ENCODE measurements at places on chromosomes 2 and 18.

DNA sequence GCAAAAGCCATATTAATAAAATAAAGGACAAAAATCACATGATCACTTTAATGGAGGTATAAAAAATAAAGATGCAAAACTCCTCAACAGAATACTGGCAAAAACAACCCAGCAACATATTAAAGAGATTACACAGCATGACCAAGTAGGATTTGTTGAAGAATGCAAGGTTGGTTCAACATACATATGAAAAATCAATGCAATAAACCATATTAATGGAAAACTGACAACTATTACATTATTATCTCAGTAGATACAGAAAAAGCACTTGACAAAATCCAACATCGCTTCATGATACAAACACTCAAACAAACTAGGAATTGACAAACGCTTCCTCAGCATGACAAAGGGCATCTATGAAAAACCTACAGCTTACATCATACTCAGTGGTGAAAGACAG, 76.7 kb downstream of the CRACDL start:
- no peak for DNase-seq

DNA sequence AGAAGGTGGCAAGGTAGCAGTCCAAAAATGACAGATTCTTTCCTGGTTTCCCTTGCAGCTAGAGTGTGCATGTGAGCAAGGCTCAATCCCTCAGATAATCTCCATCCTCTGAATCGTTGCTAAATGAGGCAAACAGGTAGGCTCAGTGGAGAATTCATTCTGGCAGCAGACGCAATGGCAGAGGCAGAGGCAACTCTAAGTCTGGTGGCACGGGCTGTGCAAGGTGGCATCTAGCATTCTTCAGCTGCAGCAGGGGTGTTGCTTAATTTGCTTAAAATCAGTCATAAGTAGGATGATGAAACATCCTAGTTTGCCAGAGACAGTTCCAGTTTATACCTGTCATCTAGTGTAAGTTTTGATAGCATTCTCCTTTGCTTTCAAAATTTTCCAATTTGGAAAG, 391.1 kb upstream of the MEX3C start:
- DNase-seq = no peak

GRCh38 chr2:212843409-212844199, 305.0 kb upstream of the ERBB4 start:
- no peak for DNase-seq

- DNase-seq = no peak
Measured at GRCh38 chr2:102551329-102552096, 67.8 kb upstream of the SLC9A2 start.

DNA sequence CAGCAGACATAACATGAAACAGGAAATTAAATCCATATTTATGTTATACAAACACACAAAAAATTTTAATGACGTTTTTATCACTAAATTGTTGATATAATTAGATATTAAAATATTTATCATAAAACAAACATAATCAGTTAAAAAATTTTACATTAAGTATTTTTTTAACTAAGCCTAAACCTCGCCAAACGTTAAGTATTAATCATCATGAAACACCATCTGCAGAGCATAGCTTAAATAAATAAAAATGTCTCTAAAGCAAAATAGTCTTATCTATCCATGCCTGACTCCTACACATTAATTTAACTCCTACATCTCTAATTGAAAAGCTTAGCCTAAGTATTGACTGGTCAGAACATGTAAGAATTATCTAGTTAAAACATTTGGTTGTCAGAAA, 271.6 kb upstream of the RND3 start:
- DNase-seq = no peak

GRCh38 chr2:205932861-205933260, 153.1 kb downstream of the INO80D start:
- DNase-seq = no peak

DNA sequence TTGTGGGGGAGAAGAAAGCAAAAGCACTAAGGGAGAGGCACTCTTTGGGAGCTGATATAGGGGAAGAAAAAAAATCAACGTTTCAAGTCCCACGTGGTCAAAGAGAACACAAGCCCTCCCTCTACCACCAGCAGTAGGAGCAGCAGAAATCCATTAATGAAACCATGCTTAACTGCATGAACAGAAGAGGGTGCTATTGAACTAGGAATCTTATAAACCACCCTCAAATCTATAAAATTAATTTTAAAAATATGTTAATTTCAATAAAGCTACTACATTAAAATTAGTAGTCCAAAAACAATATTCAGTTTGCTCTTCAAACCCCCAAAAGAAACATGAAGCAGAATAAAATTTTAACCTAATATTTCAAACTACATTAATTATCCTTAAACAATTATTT, 147.8 kb downstream of the TMEM18 start:
- no peak for DNase-seq

GRCh38 chr18:813172-814071, 1.4 kb upstream of the YES1 start:
- no peak for DNase-seq

- no peak for DNase-seq
Measured at GRCh38 chr18:78979730-78980278, at the start of gene SALL3. SALL3 (plus strand) TSS chr18:78979818; CDS start chr18:78980275, 457 bp downstream.

- DNase-seq = no peak
Measured at GRCh38 chr2:235556086-235556485, 62.2 kb downstream of the AGAP1 start.

GRCh38 chr2:238038203-238038602, 22.6 kb upstream of the SCLY start:
- DNase-seq = no peak

DNA sequence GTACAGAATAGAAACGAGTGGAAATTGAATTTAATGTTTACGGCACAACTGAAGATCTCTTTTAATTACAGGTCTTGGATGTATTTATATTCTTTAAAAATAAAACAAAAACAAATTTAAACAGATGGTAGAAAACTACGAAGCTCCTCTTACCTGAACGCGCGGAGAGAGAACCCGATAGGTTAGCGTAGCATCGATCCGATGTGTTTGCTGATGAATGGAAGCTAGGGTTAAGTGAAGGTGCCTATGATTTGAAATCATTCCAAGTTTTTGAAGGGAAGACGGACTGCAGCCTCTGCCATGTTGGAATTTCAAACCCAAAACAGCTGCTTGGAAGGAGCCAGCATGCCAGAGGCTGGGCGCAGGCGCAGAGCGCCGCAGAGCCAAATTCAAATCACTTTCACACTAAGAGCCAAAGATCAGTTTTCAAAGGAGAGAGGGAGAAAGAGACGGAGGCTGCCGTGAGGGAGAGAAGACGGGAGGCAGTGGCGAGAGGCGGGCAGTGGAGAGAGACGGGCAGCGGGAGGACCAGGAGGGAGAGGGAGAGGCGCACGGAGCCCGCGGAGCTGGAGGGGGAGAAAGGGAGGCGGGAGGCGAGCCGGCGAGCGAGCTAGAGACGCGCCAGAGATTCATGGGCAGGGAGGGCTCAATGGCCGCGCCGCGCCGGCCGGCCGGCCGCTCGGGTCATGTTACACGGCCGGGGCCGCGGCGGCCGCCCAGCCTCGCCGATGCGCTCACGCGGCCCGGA, at the start of gene FIGN:
TSS of gene FIGN (minus strand) at position 324 of the 748 bp plus-strand sequence. CDS start 1,081 bp downstream, outside the sequence.
- DNase-seq = peak; percentile 72

GRCh38 chr2:185473838-185474237, 264.8 kb upstream of the FSIP2 start:
- DNase-seq = no peak

- no peak for DNase-seq
Measured at GRCh38 chr18:24268784-24269550, 128.7 kb downstream of the OSBPL1A start.

DNA sequence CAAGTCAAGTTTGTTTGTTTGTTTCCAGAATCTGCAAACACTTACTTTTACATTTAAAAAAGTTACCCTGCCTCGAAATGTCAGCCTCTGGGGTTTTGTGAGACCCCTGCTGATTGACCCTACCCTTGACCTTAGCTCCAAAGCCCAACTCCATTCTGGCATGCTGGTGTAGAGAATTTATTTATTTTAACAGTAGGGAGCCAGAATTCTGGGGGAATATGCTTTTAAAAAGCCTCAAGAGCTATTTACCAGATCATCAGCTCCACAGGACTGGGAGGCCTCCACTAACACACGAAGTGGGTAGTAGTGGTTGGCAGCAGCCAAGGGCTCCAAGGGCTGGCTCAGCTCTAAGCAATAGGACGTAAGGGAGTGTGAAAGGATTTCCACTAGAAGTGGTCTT, 23.2 kb upstream of the GREB1L start:
- DNase-seq = no peak

DNA sequence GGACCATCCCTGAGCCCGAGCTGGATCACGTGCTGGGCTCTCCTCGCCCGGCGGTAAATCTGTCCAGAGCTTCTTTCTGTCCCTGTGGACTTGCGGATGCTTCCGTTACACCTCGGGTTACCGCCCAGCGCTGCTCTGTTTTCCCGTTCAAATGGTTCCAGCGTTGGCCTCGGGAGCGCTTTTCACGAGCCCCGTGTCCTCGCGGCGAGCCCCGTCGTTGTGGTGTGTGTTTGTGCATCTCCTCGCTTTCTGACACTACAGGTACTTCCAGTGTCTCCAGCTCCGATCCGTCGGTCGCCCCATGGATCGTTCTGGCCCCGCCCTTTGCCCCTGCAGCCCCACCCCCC, 77.4 kb downstream of the RTP5 start:
- DNase-seq = no peak

DNA sequence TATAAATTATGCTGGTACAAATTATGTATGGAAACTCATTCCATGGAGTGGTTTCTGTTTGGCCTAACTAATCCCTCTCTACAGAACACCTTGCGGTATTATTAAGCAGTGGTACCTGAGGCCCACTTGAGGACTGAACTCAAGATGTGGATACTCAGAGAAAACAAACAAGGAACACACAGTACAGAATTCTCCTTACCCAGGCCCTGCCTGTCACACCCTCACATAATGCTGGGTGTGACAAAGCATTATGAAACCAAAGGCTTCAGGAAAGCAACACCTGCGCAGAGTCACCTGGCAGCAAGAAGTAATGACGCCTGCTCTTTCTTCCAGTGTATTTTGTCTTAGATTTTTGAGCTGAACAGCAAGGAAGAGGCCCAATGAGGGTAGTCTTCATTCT, 264.7 kb downstream of the PAX3 start:
- no peak for DNase-seq

DNA sequence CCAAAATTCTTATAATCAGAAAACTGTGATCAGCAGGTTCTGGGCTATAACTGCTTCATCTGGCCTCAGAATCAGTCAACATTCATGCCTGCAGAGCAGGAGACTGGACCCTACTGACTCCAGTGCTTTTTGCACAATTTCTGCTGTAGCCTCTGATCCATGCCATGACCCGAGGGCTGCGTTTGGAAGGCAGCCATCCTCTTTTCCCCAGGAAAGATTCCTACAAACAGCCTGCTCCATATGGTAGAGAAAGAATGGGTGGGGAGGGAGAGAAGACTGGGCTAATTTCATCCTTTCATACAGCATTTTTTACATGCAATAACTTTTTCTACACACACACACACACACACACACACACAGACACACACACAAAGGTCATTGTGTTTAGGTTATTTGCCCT, 133.0 kb upstream of the MMADHC start:
- DNase-seq = no peak

DNA sequence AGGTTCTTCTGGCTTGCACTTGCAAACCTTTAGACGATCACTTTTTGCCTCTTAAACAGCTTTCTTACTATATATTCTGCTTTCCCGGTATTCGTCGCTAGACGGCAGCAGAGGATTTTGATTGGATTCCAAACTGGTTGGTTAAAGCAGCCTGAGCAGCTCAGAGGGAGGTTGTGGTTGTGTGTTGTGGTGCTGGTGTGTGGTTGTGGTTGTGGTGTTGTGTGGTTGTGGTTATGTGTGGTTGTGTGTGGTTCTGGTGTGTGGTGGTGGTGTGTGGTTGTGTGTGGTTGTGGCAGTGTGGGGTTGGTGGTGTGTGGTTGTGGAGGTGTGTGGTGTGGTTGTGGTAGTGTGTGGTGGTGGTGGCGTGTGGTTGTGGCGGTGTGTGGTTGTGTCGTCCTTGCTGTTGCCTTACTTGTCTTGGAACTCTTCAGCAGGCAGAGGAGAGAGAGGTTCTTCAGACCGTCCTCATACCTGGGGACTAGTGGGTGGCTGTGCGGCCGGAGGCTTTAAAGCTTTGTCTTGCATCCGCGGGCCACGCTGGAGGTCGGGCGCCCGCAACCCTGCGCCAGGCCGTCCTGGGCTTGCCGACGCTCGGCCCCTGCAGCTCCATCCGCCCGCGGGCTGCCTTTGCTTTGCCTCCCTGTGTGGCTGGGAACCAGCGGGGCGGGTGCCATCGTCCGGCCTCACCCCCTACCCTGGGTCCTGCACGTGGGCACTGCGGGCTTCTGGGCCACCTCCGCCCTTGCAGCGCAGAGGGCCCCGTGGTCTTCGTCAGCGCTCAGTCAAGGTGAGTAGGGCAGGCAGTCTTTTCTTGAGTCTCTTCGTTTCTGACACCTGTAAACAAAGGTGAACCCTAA, 190.8 kb downstream of the ARHGAP28 start:
- DNase-seq = peak; percentile 31

GRCh38 chr2:21382701-21383520, 259.1 kb downstream of the TDRD15 start:
- DNase-seq = no peak

DNA sequence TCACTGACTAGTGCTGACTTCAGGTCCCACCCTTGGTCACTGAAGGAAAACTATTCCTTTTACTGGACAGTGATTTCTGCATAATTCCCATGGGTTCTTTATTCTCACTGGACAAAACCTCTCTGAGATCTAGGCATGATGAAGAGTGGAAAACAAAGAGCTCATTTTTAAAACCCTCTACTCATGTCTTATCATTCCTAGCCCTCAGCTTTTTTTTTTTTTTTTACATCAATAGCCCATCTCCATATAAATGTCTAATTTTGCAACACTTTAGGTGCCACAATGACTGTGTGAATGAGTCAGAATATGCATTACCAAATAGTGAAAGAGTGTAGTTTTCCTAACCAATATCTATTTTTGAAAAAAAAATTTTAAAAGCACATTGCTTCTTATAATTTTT, 74.8 kb downstream of the TCF4 start:
- DNase-seq = no peak

DNA sequence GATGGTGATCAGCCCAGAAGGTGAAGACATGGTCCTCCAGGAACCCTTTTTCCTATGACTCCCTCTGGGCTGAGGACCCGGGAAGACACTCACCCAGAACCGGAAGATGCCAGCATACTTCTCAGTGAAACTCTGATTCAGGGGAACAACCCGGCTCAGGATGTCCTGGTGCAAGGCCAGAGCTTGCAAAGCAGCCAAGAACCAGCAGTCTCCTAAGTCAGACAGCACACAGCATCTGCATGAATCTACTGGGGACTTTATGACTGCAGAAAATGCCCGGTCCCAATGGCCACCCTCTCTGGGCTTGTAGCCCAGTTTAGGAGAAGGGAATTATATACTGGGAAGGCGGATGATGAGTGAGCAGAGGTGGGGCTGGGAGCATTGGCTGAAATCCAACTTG, 15.3 kb downstream of the CAPN14 start:
- no peak for DNase-seq

Data from HuH-7.5 (cell line).